Immature natural killer cell (primary cell): ENCODE measurements at places on chromosomes 7 and 10.

DNA sequence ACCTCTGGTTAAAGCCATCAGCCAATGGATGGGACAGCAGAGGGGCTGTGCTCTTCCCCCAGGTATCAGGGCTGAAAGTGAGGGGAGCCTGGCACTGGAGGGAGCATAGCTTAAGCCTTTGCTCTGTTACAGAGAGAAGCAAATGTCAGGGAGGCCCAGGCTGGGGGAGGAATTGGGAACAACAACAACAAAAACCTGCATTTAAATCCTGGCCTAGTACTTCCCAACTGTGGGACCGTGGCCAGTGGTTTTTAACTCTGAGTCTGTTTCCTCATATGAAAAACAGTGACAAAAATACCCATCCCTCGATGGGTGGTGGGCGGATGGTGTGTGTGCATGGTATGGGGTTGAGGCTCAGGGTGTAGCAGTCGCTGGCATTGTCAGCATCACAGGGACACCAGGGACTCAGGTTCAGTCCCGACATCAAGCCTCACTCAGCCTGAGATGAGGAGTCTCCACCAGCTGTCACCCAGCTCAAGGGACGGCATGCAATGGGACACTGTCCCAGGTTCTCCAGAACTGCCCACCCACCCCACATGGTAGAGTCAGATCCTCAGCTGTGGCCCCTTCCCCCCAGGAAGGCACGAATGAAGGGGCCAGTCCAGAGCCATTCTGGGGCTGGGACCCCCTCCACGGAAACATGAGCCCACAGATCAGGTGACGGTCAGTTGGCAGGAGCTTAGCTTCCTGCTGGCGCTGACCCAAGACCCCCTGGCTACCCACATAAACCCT lies 74.5 kb downstream of the AFAP1L2 start:
- no peak for DNase-seq

DNA sequence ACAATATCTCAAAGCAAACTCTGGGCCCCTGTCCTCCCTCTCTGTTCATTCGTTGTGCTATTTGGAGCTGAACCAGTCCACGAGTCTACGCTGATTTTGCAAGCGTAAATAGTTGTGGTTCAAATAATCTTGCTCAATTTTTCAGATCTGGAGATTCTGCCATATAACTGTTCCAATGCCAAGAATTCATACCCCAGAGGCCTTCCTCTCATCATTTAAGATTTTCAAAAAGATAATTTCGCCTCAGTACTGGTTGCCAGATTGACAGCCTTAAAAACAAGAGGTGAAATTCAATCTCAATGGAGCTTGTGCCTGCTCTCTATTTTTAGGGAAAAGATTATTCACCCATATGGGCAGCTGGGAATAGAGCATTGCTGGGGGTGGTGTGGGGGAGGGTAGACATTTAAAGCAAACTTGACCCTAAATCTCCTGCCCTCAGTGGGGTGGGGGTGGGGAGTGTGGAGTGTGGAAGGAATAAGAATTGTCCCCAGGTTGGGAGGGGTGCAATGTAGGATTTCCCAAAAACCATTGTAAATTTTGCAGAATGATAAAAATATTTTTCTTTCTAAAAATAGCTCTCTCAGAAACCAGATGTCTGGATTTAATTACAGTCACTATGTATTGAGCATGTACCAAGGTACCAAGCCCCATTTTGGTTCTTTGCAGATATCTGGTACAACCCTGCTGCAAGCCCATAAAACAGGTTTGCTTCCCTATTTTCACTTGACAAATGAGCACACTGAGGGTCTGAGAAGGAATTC lies 104.7 kb upstream of the EEPD1 start:
- no peak for DNase-seq

- no peak for DNase-seq
These were observed 15.3 kb downstream of the PLAU start for GRCh38 chr10:73926152-73926764.

DNA sequence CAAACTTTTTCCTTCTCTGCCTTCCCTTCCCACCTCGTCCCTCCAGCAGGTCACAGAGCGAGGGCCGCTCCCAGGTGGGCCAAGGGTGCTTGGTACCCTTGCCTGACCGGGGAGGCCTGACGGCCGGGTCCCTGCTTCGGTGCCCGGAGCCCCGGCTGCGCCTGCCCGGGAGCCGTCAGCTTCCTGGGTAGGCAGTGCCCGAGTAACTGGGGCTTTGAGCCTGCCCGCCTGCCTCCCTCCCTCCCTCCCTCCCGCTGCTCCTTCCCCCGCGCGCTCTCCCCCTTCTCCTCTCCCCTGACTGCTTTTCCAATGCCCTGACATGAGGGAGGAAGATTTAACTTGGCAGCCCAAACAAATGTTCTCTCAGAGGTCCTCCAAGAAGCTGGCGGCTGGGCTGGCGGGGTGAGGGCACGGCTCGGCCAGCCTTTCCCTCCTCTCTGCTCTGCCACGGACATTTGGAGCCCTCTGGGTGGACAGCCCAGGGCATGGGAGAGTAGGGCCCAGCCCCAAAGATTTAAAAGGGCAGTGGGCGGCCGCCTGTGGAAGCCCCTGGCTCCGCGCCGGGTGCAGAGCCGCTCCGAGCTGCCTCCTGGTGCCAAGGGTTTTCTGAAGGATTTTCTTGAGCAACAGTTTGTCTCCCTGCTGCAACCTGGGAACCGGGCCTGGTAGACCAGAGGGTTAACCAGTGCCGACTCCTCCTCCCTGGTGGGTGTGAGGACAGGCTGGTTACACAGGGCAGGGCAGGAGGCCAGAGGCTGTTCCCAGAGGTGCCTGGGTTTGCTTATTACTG lies 2.0 kb downstream of the ZMIZ1 start:
- no peak for DNase-seq

DNA sequence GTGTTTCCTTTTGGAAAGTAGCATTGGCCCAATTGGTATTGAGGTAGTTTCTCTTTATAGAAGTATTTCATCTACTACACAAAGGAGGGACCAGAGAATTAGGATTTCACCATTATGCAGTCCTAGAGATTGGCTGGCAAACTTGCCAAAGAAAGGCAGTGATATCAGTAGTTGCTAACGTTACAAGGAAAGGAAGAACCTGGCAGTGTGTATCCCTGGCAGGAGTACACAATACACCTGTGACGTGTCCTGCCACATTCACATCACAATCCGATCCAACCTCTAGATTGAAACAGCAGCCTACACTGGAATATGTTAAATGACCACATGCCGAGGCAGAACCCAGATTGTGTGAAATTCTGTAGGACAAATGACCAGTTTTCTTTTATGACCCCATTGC lies 81.7 kb downstream of the CACNB2 start:
- no peak for DNase-seq

GRCh38 chr7:2006231-2006771 lies 226.4 kb downstream of the MAD1L1 start:
- no peak for DNase-seq

DNA sequence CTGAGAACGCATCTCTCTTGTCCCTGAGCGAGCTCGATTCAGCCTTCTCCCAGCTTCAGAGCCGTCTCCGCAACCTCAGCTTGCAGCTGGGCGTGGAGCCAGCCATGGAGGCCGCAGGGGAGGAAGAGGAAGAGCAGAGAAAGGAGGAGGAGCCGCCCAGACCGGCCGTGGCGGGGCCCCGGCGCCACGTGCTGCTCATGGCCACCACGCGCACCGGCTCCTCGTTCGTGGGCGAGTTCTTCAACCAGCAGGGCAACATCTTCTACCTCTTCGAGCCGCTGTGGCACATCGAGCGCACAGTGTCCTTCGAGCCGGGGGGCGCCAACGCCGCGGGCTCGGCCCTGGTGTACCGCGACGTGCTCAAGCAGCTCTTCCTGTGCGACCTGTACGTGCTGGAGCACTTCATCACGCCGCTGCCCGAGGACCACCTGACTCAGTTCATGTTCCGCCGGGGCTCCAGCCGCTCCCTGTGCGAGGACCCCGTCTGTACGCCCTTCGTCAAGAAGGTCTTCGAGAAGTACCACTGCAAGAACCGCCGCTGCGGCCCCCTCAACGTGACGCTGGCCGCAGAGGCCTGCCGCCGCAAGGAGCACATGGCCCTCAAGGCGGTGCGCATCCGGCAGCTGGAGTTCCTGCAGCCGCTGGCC lies 43.2 kb downstream of the CHST3 start:
- no peak for DNase-seq

GRCh38 chr10:74683067-74683466 lies 143.3 kb upstream of the KAT6B start:
- DNase-seq: no peak

- no peak for DNase-seq
These were observed 1.7 kb upstream of the PFKP start for GRCh38 chr10:3065622-3066021.
